NCI-H1436 treated with DMSO at 0.1 percent for 48 hours (cell line): ENCODE measurements at places on chromosomes 5 and 9.

GRCh38 chr9:7055171-7055903 lies 297.6 kb downstream of the KDM4C start:
- DNase-seq = no peak

DNA sequence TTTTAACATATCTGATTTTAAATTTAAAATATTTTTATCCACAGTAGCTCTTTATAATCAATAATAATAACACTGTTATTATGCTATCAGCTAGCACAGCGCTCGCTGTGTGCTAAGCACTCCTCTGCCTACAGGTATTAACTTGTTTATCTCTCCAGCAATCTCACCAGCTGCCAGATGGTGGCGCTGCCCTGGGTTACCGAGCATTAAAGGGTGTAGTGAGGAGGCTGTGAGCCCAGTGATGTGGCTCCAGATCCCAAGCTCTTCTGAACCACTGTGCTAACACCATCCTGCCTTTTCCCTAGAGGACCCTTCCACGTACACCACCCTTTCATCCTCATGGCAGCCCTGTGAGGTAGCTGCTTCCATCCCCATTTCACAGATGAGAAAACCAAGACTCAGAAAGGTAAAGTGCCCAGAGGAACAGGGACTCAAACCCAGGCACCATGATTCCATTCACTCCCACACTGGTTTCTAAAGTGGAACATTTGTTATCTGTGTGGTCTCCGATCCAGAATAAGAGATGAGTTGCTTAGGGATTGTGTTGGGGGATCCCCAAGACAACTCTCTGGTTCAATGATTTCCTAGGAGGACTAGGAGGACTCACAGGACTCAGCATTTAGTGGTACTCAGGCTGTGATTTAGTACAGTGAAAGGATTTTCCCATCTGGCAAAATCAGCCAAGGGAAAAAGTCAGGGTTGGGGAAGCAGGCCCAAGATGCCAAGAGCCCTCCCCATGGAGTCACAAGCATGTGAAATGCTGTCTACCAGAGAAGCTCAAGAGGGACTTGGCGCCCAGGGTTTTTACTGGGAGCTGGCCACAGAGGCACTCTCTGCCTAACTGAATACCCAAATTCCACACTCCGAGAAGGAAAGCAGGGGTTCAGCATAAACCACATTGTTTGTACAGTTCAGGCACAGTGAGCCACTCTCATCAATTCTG lies 7.0 kb downstream of the IGFBPL1 start:
- DNase-seq = no peak

- no peak for DNase-seq
Measured at GRCh38 chr9:70205366-70206020, 53.3 kb upstream of the SMC5 start.

DNA sequence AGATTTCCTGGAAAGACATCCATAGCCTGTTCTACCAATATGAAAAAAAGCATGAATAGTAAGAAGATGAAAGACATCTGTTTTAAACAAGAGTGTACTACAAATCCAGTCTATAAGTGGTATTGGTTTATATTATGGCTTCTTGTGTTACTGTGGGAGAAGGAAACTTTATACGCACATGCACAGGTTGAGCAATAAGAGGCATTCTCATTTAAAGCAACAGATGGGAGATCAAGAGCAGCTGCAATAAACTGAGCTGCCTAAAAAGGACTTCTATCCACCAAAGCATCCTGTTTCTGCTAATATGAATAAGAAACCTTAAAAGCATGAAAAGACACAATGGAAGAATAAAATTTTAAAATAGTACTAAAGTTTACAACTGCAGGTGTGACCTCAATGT lies 8.6 kb upstream of the PCDHB1 start:
- no peak for DNase-seq

GRCh38 chr5:103232393-103232999 lies 26.1 kb upstream of the MACIR start:
- no peak for DNase-seq

GRCh38 chr5:113378959-113379541 lies 55.7 kb downstream of the TSSK1B start:
- no peak for DNase-seq

- DNase-seq = no peak
Measured at GRCh38 chr5:6788439-6788838, 75.2 kb downstream of the TENT4A start.

- no peak for DNase-seq
Measured at GRCh38 chr9:131743096-131743495, 3.2 kb upstream of the RAPGEF1 start.

DNA sequence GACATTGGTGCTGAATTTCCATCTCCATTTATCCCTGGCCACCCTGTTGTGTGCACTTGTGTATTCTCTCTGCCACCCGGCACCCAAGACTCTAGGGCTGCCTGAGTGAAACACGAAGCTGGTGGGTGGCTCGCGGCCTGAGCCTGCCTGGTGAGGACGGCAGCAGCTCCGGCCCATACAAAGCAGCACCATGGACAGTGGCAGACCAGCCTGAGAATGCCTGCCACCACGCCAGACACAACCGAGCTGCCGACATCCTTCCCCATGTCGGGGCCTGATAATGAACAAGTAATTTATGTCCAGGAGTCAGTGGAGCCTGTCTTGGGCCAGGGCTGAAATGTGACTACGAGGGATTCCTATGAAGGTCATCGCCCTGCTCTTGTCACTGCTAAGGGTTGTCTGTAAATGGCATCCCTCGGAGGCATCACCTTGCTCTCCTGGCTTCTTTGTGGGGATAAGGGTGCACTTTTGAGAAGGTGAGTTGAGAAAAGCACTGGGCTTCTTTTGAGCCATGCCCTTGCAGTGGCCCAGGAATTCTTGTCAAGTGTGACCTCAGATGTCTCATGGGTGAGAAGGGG lies 175.7 kb downstream of the MELK start:
- no peak for DNase-seq

DNA sequence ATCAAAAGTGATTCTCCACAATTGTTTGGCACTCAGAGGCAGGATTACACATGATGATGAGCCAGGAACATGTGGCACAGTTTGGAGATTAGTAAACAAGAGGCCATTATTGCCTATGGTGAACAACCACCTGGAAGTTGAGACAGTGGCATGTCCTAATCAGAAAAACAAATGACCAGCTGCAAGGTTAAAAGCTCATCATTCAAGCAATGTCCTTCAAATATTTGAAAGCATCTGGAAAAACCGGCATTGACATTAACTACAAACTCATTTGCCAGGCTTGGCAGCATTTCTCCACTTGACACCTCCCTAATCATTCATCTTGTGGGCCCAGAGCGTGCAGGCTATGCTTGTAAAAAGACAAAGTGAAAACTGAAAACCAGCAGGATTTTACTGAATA lies 80.6 kb upstream of the MEGF10 start:
- no peak for DNase-seq

DNA sequence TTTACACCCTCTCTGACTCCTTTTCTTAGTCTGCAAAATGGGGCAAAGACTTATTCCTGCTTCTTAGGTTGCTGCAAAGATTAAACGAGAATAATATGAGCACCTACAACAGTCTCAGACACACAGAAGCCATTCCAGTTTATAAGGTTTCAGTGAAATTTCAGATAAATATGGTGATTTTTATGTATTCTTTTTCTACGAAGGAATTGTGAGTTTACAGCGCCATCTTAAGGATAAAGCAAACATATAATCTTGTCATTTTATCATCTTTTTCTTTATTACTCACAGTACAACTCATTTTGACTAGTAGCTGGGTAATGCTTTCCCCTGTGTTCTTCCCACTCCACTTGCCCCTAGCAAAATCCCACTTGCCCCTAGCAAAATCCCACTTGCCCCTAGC lies 29.2 kb upstream of the SMC5 start:
- no peak for DNase-seq

DNA sequence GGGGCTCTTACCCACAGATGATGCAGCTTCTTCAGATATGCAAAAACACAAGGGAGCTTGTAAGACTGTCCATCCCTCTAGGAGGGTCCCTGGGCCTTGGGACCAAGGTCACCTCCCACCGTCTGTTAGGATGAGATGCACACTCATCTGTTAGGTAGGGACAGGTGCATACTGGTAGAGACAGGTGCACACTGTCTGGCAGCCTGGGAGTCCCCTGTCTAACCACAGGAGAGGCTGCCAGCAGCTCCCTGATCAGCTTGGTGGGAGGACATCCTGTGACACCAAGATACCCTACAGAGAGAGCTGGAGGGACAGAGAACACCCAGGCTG lies 13.2 kb downstream of the TSPAN17 start:
- DNase-seq = no peak

GRCh38 chr9:21810388-21810787 lies 8.0 kb downstream of the MTAP start:
- DNase-seq = no peak

GRCh38 chr5:128777052-128777451 lies 188.2 kb upstream of the SLC27A6 start:
- DNase-seq = no peak

DNA sequence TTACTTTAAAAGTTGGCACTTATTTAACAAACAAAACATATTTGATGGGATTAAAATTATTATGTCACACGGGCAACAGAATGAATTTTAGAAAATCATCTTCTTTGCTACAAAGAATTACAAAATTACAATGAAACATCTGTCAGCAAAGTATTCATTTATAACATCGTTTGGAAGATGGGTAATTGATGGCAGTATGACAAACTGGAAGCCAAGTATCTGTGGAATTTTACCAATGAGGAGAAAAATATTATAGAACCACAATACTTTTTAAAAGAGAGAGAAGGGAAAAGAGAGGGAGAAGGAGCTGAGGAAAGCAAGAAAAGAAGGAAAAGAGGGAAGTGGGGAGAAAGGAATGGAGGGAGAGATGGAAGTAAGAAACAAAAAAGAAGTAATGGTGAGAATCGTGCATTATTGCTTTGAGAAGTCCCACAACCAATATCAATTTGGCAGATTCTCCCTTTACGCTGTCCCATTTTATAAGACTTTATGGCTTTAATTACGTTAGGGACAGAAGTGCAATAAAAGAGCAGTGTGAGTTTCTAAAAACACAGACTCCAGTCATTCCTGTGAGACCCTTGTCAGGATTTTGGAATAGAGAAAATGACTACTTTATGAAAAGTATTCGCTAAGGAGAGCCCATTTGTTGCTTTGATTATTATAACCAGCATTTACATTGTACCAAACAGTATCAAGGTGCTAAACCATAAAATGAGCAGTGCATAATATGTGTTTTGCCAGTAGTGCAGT lies 76.7 kb downstream of the LURAP1L start:
- no peak for DNase-seq

- DNase-seq = no peak
Measured at GRCh38 chr5:8825139-8825757, 720.6 kb downstream of the SEMA5A start.

GRCh38 chr9:69207503-69207902 lies 33.4 kb downstream of the TJP2 start:
- no peak for DNase-seq

- no peak for DNase-seq
Measured at GRCh38 chr9:2015581-2016407, 647 bp downstream of the SMARCA2 start.

GRCh38 chr9:23663536-23663935 lies 162.5 kb downstream of the ELAVL2 start:
- no peak for DNase-seq

DNA sequence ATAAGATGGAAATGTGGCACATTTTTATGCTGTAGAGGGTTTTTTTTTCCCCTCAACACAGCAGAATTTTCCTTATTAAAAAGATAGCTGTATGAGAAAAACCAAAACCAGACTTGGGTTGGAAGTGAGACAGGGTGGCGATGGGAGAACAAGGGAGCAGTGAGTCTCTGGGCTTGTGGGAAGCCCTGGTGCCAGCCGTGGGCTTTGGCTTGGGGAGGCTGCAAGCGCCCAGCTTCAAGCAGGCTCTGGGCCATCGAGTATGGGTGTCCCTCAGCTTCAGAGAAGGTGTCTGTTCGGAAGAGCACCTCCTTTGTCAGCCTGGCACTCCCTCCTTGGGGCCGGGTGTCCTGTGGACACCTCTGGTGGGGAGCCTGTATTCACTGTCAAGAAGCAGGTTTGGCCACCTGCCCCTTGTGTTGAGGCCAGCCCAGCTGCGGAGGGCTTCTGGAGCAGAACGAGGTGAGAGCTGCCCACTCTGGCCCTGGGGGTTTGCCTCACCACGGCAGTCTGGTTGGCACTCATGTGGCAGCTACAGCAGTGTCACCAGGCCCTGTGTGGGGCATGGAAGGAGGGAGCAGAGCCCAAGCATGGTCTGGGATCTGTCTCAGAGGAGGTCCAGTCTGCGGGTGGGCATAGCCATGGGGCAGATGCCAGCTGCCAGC lies 37.6 kb upstream of the ANGPTL2 start:
- no peak for DNase-seq

DNA sequence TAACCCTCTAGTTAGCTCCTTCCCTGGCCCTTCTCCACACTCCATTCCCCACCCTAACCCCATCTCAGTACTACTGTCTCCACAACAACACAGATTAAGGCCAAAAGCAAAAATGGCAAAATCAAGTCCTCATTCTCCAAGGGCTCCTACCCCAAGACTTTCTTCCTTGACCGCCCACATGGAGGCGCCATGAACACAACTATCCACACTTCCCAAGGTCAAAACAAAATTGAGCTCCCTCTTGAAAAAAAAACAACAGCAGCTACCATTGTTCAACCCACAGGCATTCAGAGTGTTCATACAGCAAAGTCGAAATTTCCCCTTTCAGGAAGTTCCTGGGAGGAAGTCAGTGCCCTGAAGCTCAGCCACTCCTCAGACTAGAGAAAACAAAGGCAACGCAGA lies 54.4 kb downstream of the GNAQ start:
- DNase-seq = no peak

- no peak for DNase-seq
Measured at GRCh38 chr5:96476654-96477053, 43.6 kb upstream of the PCSK1 start.

DNA sequence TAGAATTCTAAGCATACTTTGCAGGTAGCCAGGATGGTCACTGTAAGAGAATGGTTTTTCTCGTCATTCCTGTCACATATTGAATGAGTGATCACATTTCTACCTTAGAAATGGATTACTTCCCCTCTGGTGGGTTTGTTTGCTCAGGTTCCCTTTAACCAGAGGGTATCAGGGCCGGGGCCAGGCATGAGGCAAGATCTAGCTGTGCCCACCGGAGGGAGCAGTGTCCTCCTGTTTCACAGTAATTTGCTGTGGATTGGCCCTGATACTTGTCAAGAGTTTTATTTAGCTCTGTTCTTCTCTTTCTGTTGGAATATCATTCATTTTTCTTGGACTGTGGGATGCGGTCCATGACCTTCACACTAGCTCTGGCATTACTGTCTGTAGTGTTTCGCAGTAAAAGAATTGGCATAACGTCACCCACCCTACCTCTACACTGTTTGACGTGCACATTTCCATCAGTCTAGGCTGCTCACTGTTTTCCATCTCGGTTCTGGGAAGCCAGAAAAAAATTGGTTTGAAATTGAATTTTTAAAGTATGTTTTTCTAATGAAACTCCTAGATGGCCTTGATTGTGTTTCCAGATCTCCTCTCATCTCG lies 42.4 kb upstream of the ZBED3 start:
- no peak for DNase-seq

GRCh38 chr5:141958113-141958512 lies at the start of gene PCDH12:
Gene PCDH12 (minus strand): TSS chr5:141958202. CDS start chr5:141957851, 351 bp downstream.
- DNase-seq = no peak
